ENCODE measurements at places on chromosomes 12 and 14. TPM values are rescaled to one million over a fixed set of nuclear protein-coding genes. Genes with fewer than 3 reads are reported as not detected.
A peak's percentile ranks its signal among the peaks of the same experiment; 100 is the strongest.

DNA sequence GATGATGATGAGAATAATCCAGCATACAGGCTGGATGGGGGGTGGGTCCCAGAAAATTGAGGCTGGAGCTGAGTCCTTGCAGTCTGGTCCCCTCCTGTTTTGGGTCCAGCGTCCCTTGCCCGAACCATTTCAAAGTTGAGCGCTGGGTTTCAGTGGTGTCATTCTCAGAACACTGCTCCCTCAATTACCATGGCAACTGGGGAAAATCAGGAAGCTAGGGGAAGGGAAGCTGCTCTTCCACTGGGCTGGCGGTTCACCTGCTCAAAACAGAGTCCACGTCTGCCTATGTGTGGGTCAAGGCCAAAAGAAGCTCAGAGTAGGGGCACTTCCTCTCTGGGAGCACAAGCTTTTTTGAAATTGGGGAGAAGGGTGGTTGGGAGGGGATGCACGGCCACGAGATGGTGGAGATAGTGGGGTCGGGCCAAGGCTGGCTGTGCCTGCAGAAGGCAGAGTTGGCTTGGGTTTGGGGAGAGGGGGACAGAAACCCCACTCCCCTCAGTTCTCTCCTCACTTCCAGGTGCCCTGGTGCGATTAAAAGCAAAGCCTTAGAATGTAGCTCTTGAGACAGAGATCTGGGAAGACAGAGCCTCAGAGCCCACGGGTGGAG, 1.7 kb upstream of the NOS1 start:
- DNase-seq = no peak
- H3K4me3 ChIP-seq = no peak overlapping the region
- H3K36me3 ChIP-seq = no peaks in the 10 kb centered on the region
- H3K27ac ChIP-seq = no peak overlapping the region
- H3K4me1 ChIP-seq = no peaks in the 10 kb centered on the region
- peaks cover 56% of the 10 kb centered on the region for H3K27me3 ChIP-seq

GRCh38 chr12:53840316-53840715, 88.5 kb upstream of the CISTR start:
- no peaks in the 10 kb centered on the region for H3K4me1 ChIP-seq
- no peaks in the 10 kb centered on the region for H3K27me3 ChIP-seq
- no peak for DNase-seq
- no peak overlapping the region for H3K27ac ChIP-seq
- H3K4me3 ChIP-seq = no peak overlapping the region

- no peak overlapping the region for H3K27ac ChIP-seq
- H3K27me3 ChIP-seq = no peaks in the 10 kb centered on the region
- H3K4me1 ChIP-seq = no peaks in the 10 kb centered on the region
- H3K36me3 ChIP-seq = no peaks in the 10 kb centered on the region
- DNase-seq = peak; percentile 15
Measured at GRCh38 chr12:10304161-10304574, 3.5 kb upstream of the KLRD1 start.

DNA sequence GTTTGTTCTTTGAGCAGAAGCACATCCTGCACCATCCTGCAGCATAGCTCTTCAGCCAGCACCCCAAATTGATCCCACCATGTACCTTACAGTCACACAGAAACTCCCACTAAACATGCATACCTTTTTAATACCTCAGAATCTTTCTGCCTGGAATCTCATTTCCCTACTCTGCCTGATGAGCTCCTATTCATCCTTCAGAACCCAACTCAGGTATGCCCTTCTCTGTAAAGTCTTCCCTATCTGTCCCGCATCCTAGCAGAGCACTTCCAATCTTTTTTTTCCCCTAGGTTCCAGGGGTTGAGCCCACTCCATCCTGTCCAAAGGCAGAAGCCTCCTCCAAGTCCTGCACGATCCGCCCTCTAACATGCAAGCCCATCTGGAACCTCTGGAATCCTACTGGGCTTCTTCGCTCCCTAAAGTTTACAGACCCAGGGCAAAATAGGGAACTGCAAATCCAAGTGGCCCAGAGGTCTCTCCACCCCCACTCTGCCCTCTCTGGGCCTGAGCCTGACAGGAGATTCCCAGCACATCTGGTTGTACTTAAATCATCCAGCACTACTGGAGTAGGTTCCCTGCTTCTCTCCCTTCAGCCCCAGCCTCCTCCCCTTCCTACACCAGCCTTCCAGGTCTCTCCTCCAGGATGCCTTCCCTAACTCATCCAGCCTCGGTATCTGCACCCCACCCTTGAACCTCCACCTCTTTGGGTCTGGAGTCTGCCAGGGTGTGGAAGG, 4.1 kb upstream of the FIGNL2 start:
- H3K27ac ChIP-seq = no peak overlapping the region
- DNase-seq = no peak
- no peak overlapping the region for H3K4me3 ChIP-seq

- H3K27ac ChIP-seq = peak within 1 kb of the TSS; percentile 86
- no peaks in the 10 kb centered on the region for H3K27me3 ChIP-seq
- H3K4me1 ChIP-seq = no peaks in the 10 kb centered on the region
- DNase-seq = peak; percentile 90
Measured at GRCh38 chr12:120528861-120529525, at the start of gene COQ5. Gene COQ5, minus strand, starts transcription at chr12:120529158. Its CDS starts 17 bp downstream, at chr12:120529141.

The PLCZ1 gene
- polyA plus RNA-seq = not detected

Measured in small intestine (tissue), 16 donors.